DMS79 (cell line): ENCODE measurements at places on chromosomes 1 and 21.

DNA sequence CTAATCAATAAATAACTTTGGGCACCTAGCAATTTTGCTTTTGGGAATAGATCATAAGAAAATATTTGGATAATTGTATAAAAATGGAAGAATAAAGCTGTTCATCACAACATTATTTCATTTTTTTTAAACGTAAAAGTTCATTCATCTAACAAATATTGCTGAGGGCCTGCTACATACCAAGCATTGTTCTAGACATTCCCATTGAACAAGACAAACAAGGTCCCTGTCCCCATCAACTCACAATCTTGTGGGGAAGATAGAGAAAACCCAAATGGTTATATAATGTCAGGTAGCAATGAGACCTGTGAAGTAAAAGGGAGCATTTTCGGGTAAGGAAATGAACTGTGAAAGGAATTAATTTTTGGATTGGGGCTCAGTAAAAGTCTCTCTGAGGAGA is 54.0 kb upstream of the BEND5 start:
- no peak for DNase-seq

GRCh38 chr1:6454856-6455751 is 10.9 kb downstream of the TNFRSF25 start:
- DNase-seq = no peak

DNA sequence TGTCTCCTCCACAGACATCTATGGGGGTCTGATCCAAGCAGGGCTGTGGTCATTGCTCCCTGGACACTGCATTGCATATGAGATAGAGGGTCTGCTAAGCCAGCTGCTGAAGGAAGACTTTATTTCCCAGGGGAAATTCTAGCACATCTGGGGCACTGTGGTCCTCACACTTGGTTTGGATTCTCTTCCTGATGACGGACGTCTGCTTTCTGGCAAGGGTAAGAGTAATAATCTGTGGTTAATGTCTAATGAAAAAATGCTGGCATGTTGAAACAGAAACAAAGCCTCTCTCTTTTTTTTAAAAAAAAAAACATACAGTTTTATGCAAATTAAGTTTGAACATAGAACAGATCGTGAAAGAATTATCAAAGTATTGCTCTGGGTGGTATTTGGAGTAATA is 553.9 kb downstream of the DPYD start:
- DNase-seq = no peak

DNA sequence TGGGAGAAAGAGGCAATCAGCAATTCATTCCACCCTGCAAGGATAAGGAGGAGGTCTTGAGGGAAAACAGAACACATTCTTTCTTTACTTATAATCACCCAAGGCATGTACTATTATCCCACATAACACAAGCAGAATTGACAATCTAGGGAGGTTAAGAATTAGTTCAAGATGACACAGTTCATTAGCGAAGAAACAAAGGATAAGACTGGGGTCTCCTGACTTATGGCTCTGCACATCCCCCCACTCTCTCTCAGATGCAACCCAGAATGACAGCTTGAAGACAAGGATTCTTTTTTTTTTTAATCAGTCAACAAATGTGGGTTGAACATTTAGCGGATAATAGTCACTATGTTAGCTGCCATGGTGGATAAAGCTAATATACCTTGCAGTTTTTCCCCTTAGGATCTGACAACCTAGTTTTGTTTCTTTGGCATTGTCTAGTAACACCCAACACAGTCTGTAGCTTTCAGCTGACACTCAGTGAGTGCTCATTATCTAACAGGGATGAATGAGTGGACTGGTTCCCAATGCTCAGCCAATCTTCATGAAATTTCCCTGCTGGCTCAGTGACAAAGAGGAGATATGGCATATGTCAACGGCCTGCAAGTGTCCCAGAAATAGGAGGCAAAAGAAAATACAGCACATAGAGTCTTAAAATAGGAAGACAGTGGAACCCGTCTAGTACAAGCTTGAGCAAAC is 35.1 kb downstream of the RXRG start:
- DNase-seq = no peak

GRCh38 chr1:16114527-16115467 is 41.1 kb downstream of the EPHA2 start:
- DNase-seq = no peak

DNA sequence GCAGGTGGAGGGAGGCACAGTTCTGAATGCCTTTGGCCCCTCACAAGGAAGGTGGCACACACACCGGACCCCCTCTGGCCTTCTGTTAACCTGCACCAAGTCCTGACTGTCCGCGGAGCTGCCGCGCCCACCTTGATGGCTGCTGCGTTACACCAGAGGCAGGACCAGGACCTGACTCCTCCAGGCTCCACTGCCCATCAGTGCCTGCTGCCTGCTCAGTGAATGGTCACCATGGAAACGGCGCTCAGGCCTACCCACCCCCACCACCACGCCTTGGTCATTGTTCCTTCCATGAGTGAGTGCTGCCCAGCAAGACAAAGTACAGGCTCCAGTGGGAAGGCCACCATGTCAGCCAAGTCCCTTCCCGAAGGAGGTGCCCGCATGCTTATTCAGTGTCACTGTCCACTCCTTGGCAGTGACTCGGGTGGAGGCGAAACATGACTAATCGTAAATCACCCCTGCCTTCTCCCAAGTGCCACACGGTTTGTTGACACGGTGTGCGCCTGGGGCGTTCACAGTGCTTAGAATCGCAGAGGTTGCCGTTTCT is 57.3 kb downstream of the SLC37A1 start:
- no peak for DNase-seq

DNA sequence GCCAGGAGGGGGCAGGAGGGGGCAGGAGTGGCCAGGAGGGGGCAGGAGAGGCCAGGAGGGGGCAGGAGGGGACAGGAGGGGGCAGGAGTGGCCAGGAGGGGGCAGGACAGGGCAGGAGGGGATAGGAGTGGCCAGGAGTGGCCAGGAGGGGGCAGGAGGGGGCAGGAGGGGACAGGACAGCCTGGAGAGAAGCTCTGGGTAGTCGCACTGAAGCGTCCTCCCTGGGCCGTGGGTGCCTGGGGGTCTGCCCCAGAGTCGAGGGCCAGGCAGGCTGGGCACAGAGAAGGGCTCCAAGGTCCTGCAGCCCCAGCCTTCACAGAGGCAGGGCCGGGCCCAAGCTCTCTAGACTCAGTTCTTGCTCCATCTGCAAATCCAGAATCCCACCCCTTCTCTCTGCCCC is 22.9 kb downstream of the MEGF6 start:
- DNase-seq = no peak

DNA sequence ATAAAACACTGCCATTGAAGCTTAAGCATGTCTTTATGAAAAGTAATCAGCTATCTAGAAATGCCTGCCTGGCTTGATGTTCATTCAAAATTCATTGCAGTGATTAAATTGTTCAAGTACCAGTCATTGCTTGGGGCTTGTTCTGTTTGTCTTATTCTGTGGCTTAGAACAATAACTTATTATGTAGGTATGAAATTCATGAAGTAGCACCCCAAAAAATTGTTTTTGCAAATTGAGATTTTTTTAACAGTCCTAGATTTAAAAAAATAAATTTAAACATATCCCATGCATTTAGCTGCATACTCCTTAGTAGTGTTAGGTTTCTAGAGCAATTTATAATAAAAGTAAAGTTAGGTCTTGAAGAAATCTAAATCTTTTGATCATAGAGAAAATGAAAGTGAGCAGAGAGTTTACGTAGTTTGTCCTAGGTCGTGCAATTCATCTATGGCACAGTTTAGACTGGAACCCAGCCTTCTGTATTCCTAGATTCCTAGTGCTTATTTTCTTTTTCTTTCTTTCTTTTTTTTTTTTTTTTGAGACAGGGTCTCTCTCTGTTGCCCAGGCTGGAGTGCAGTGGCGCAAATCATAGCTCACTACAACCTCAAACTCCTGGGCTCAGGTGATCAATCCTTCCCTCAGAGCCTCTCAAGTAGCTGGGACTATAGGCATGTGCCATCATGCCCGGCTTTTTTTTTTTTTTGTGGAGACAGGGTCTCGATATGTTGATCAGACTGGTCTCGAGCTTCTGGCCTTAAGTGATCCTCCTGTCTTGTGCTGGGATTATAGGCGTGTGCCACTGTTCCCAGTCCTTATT is 9.3 kb downstream of the MIER1 start:
- DNase-seq = no peak

GRCh38 chr1:59136541-59137275 is 160.2 kb upstream of the FGGY start:
- no peak for DNase-seq

DNA sequence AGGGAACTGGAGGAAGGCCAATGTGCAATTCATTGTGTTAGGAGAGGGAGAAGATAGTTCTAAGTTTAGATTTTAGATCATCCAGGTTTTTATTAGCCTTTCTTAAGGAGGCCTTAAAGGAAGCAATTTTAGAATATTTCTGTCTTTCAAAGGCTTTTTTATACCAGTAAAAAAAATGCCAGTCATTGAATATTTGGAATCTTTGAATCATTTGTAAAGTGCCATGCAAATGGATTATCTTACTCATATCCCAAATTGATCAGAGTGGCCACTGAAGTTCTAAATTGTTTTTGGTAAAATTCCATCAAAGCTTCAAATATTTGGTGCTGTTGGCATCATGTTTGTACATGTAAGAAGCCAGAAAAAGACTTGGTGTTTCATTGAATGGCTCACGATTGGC is 244.8 kb downstream of the RPS6KC1 start:
- no peak for DNase-seq

DNA sequence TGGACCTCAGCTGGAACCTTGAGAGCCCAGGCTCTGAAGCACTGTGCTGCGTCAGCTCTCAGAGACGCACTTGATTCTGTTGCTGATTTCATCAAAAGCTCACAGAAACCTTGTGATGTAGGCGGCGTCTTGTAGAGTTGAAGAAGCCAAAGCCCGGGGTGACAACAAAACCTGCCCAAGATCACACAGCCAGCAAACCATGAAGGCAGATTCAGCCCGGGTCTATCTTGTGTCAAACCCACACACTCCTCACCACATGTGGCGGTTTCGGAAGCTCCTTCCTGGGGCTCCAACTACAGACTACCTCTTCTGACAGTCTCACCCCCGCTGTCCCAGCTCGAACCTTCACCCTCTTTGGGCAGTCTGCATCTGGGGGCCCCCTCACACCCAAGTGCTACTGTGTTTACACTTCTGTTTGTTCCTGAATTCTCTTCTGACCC is 50.4 kb downstream of the TENT5C start:
- no peak for DNase-seq

DNA sequence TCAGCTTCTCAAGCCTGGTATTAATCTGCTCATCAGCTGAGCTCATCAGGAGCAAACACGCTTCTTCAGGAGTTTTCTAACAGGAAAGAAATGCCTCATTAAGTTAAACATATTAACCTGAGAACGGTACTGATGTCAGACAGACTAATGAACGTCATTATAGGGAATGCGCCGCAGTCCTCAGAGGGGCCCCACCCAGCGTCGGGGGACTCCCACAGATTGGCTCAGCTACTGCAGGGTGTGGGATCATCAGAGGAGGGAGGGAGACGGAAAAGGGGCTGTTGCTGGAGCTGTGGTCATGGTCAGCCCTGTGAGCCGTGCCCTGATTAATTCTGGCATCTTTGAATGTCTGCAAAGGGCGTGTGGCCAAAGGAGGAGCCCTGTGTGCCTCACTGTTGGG is 348.5 kb downstream of the PTPRU start:
- DNase-seq = no peak

- no peak for DNase-seq
Observed at GRCh38 chr1:40676501-40676900, 11.0 kb upstream of the RIMS3 start.

DNA sequence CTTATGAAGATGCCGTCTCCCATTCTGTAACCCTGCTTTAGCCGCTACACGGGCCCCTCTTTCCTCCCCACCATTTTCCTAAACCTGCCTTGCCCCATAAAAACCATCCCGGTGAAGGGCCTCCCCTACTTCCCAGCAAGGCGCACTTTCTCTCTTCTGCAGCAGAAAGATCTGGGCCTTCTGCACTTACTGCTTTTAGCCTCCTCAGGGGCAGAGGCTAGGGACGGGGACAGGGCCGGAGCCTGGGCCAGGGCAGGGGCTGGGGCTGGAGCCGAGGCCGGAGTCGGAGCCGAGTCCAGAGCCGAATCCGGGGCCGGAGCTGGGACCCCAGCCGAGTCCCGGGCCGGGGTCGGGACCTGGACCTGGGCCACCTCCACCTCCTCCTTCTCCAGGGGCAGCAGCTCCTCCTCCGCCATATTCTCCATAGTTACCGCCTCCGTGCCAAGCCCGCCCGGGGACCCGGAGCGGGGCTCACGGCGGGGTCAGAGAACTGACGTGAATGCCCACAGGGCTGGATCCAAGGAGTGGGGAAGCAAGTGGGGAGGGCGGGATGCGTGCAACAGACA is 382 bp downstream of the TRMT1L start:
- DNase-seq = no peak

- no peak for DNase-seq
Observed at GRCh38 chr1:40847023-40847745, 15.0 kb downstream of the CITED4 start.

- no peak for DNase-seq
Observed at GRCh38 chr1:213698092-213698702, 289.6 kb upstream of the PROX1 start.

DNA sequence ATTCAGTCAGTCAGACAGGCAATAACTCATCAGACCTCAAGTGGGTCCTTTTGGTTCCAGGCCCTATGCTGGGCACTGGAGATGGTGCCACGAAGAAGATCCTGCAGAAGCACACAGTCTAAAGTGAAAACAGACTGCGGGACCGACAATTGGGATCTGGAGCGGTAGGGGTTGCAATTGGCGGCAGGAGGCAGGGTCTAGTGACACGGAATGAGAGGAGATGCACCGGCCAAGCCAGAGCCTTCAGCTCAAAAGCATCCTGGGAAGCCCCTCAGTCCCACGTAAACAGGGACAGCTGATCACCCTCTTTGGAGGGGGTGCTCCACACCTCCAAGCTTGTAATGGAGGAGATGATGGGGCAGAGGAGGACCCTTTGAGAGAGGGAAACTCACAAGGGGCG is 56.2 kb downstream of the KLHDC7A start:
- DNase-seq = no peak

- DNase-seq = no peak
Observed at GRCh38 chr1:26190373-26190987, at the start of gene CATSPER4. TSS of gene CATSPER4 (plus strand) at chr1:26190602. CDS start at chr1:26190628, 26 bp downstream.

DNA sequence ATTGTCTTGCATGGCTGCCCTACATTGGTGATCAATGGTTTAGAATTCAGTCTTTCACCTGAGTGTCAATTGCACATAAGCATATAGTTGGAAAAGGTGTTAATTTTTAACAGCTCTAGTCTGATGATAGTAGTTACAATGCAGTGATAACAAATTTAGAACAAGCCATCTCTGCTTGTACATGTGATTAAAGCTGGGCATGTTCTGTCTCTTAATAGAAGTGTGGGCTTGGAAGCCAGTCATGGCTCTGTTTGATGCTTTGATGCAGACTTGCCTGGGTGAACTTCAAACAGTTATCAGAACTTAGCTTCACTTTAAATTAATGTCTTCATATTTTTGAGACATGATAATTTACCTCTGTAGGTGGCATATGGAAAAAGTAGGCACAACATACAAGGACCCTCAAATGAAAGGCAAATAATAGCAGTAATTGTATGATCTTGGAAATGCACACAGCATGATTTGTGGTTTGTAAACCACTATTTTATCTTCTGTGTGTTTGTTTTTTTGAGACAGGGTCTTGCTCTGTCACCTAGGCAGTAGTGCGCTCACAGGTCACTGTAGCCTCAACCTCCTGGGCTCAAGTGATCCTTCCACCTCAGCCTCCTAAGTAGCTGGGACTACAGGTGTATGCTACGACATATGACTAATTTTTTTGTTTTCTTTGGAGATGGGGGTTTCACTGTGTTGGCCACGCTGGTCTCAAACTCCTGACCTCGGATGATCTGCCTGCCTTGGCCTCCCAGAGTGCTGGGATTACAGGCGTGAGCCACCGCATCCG is 3.8 kb downstream of the DDI2 start:
- no peak for DNase-seq
